ENCODE measurements at places on chromosomes 7 and 10.

DNA sequence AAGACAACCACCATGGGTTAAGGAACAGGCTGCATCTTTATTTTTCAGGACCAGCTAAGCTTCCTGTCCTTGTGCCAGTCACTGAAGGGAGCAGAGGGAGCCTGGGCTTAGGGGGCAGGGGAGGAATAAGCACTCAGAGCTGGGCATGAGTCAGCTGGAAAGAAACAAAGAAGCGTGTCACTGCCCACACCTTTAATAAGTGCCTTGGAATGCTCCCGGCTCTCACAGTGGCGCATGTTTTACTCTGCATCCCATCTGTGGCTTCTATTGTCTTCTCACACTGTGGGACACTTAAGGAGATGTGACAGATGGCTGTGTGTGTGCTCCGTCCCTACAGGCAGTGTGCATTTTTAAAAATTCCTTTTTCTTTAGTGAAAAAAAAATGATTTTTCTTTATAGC is 71.7 kb downstream of the MTURN start:
- no peak for DNase-seq

DNA sequence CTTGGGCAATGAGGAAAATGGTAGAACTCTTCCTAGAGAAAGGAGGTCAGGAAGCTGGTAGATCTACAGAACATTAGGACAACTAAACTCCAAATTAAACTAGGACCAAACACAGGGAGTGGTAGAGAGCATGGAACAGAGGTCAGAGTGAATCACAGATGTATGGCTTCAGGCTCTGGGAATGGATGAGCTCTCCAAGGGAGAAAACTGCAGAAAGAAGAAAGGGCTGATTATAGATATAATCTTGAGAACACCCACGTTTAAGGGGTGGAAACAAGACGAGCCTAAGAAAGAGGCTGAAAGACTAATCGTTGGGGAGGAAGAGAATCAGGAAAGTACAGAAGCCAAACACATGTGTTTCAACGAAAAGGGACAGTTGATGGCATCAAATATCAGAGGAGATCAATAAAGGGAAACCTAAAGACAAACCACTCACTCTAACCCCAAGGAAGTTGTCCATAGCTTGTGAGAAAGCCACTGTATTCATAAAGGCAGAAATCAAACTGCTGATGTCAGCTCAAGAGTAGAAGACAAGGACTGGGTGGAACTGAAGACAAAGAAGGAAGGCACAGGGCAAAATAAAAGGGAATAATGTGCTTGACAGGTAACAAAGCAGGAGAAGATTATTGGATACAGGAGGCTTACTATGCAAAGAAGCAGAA is 41.4 kb downstream of the NUDCD3 start:
- no peak for DNase-seq

- peak; percentile 54 for DNase-seq
These were observed 31.7 kb downstream of the TECTB start for GRCh38 chr10:112314822-112315474.

DNA sequence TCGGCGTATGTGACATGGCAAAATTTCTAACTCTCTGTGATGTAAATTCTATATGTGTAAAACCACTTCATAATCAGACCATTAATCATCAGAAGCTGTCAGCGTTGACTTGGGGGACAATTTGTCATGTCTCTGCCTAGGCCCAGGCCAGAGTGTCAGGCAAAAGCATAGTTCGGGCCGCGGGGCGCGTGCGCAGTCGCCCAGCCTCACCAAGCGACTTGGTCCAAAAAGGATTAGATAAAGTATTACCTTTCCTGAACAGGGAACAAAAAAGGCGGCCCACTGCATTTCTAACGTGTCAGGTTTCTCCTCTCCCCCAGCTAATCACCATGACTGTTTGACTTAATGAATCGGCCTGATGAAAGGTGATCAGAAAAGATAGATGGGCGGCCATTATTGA is 114.2 kb downstream of the EBF3 start:
- DNase-seq = no peak

- peak; percentile 66 for DNase-seq
These were observed 84.7 kb downstream of the TMEM178B start for GRCh38 chr7:141158561-141158960.

- DNase-seq = no peak
These were observed 441.3 kb upstream of the MKI67 start for GRCh38 chr10:128567551-128567950.

DNA sequence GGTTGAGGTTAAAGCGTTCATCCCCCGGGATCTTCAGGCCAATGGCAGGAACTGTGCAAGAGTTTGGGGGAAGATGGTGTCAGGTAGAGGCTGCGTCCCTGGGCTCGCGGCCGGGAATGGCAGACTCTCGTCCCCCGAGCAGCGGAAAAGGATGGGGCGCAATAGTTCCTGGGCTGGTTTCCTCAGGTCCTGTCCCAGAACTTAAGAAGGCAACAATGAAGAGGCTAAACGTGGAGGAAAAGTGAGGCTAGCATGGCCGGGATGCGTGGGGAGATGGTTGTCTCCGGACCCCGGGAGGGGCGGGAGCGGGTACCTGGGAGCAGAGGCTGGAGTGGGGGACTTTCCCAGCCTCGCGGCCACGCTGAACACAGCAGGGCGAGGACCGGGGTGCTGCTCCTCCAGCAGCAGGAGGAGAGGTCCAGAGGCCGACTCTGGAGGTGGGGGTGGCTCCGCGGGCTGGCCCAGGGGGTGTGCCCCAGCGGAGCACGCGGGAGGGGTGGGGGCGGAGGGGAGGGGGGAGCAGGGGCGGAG is 882 bp downstream of the IRF5 start:
- no peak for DNase-seq

DNA sequence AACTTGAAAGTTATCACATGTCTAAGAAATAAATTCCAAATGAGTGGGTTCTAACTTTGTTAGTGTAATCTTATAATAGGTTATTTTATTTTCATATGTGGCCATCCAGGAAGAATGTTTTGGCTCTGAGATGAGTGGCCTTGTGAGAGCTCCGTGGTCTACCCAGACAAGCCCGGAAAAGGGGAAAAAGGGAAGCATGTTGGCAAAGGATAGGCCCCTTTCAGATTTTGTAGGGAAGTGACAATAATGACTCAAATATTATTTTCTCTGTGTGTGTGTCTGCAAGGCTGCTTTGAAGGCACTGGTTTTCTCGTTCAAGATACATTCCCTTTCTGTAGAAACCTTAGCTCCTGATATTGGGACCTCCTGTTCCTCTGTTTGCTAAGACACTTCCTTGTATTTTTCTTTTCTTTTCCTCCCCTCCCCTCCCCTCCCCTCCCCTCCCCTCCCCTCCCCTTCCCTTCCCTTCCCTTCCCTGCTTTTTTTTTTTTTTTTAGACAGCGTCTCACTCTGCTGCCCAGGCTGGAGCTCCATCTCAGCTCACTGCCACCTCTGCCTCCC is 240.8 kb downstream of the LRMDA start:
- DNase-seq = no peak

DNA sequence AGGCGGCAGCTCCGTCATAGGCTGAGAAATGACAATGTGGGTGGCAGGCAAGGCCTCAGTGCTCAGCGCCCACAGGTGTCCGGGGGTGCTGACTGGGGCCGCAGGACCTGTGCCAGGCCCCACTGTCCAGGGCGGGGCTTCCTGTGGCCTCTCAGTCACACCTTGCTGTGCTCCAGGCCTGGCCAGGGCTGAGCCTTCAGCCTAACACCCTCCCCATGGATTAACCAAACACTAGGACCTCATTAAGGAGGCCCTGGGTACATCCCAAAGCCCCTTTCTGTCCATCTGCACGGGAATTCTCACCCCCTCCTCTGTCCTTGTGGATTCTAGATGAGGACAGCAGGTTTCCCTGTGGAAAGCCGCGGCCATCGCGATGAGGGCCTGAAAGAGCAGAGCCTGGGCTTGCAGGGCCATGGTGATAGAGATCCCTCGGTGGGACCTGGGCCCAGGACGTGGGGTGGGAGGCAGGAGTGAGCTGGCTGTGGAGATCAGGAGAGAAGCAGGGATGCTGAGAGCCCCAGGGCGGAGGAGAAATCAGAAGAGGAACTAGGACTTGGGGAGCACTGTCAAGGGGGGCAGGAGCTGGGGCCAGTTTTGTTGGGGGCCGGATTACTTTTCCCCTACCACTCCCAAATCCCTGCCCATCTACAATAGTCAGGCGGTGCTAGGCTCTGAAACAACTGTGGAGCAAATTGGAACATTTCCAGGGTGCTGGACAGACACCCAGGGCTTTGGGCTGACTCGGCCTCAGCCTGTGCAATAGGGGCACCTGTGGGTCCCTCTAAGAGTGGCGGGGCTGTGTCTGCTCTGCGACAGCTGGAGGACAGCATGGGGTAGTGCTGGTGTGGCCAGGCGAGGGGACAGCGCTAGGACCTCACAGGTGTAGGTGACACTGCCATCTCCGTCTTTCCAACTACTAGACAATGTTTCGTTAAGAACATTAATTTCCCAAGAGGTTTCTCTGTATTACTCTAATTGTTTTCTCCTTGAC is 23.3 kb upstream of the MNX1 start:
- DNase-seq = no peak

DNA sequence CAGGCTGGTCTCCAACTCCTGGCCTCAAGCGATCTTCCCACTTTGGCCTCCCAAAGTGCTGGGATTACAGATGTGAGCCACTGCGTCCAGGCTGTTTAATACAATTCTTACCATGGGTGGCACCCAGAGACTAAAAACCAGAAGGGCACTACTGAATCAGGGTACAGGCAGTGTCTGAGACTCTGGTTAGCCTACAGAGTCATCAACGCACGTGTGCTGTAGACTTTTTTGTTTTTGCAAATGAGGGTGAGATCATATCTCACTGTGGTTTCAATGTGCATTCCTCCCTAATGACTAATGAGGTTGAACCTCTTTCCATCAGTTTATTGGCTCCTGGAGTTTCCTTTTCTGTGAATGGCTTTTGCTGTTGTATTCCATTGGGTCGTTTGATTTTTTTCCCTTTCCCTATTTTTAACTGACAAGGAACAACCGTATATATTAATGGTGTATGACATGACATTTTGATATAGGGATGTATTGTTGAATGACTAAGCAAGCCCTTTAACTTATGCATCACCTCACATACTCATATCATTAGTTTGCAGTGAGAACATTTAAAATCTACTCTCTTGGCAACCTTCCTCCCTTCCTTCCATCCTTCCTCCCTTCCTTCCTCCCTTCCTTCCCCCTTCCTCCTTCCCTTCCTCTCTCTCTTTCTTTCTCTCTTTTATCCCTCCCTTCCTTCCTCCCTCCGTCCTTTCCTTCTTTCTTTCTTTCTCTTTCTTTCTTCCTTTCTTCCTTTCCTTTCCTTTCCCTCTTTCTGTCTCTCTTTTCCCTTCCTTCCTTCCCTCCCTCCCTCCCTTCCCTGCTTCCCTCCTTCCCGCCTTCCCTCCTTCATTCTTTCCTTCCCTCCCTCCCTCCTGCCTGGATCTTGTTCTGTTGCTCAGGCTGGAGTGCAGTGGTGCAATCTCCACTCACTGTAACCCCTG is 9.3 kb upstream of the TMEM270 start:
- DNase-seq = peak; percentile 82

DNA sequence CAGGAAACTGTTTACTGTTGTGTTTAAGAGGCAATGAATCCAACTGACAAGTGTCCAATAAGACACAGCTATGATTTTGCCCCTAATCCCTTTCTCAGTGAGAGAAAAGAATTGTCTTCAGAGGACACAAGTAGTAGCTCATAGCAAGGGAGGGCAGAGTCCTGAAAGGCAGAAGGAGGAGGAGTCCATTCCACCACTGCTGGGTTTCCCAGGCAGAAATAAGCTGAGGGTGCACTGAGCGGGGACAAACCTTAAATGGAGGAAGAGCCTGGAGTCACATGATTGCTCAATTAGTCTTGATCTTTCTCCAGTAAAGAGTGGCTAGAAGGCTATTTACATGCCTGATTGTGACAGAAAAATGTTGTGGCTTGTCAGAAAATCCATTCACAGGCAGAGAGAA is 573.8 kb downstream of the POM121L12 start:
- DNase-seq = no peak

DNA sequence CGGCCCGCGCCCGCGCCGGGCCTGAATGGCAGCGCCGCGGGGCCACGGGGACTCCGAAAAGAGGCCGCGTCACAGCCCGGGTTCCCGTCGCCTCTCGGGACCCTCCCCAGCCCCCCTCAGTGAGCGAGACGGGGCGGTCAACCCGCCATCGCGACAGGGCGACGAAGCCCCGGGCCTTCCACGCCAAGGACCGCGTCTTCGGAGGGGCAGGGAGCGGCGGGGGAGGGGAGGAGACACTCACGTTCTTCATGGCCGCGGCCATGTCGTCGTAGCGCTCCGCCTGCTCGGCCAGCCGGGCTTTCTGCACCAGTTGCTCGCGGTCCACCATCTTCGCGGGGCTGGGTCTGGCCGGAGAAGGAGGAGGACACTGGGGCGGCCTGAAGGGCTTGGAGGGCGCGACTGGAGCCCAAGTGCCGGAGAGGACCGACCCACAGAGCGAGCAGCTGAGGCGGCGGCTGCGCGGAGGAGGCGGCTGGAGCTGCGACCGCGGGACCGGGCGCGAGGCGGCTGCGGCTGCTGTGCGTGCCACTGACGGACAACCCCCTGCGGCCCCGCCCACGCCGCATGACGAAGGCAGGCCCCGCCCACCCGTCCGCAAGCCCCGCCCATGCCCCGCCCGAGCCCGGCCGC is at the start of gene YWHAG:
Gene YWHAG (minus strand): TSS at position 511 of the 630 bp plus-strand sequence. CDS start 183 bp downstream, at position 328.
- peak; percentile 85 for DNase-seq

GRCh38 chr10:43230101-43230908 is 36.6 kb downstream of the RASGEF1A start:
- no peak for DNase-seq

GRCh38 chr7:29866490-29866930 is 60.2 kb downstream of the WIPF3 start:
- DNase-seq = no peak

GRCh38 chr10:81472927-81473470 is 402.0 kb upstream of the NRG3 start:
- no peak for DNase-seq

DNA sequence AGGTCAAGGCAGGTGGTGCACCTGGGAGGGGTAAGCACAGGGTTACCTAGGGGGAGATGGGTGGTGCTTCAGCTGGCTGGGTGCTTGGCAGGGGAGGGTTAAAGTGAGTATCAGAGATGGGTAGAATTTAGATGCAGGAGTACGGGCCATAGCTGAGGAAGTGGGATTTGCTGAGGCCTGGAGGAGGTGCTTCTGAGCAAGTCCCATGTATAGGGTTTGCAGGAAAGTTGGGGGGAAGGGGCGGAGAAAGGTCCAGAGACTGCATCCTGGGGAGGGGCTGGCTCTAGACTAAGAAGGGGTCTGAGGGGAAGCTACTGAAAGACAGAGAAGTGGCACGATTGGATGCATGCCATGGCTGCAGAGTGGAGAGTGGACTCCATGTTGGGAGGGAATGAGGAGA is 281.6 kb upstream of the ZNF32 start:
- DNase-seq = no peak

GRCh38 chr10:120850911-120851865 is at the start of gene WDR11:
Gene WDR11, plus strand, starts transcription at chr10:120851362. Its CDS starts 59 bp downstream, at chr10:120851421.
- DNase-seq = peak; percentile 79

GRCh38 chr7:35003679-35004303 is 33.5 kb downstream of the DPY19L1 start:
- peak; percentile 54 for DNase-seq

Data from amniotic stem cell (primary cell).